HuH-7.5 (cell line): ENCODE measurements at places on chromosomes 6 and 20.

DNA sequence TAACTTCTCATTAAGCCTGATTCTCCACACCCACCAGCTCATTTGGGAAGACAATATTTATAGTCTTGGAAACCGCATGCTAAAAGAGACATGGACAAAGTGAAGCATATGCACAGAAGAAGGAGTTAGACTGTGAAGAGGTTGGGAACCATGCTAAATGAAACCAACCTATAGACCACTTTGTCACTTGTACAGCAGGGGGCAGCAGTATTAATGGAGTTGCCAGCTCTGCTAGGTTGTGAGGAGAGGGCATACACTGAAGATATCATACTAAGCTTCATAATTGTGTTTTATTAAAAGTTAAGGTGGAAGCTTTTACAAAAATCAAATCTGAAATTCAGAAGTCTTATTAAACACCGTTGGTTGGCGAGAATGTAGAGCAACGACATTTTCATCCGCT, 38.3 kb upstream of the HMGCLL1 start:
- no peak for DNase-seq

DNA sequence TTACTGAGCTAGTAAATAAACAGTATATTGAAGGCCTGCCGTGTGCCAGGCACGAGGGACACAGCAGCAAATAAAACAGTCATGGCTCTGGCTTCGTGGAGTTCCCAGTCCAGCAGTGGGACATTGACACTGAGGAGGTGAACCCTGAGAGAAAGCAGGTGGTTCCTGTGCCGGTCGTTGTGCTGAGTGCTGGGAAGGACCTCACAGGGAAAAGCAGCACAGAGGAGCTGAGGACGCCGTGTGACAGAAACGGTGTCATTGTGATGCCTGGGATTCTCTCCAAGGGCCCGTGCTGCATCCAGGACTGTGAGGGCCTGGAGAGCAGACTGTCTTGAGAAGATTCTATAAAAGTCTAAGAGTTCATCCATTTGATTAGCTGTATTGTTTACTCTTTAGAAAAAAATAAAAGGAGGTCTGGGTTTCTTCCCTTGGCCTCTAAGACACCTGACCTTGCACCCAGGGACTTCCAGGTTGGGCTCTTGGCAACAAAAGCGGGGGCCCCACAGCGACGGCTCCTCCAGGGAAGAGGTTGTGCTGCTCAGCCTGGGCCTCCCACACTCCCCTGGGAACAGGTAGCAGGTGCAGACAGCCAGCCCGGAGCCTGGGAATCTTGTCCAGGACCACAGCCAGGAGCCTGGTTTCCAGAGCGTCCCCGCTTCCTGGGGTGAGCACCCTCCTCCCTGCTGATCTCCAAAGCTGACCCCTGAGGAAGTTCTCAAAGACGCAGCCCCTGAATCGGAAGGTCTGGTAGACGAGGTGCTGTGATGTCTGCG, 251.2 kb upstream of the PMEPA1 start:
- DNase-seq, result no peak

GRCh38 chr6:26124781-26125685, 37.8 kb downstream of the HFE start:
- DNase-seq, result no peak

- DNase-seq, result no peak
Observed at GRCh38 chr6:15993716-15994228, 135.1 kb upstream of the MYLIP start.

- no peak for DNase-seq
Observed at GRCh38 chr6:73252703-73253102, 10.3 kb downstream of the KHDC1 start.

- DNase-seq, result no peak
Observed at GRCh38 chr6:10391799-10392198, 23.1 kb downstream of the TFAP2A start.

DNA sequence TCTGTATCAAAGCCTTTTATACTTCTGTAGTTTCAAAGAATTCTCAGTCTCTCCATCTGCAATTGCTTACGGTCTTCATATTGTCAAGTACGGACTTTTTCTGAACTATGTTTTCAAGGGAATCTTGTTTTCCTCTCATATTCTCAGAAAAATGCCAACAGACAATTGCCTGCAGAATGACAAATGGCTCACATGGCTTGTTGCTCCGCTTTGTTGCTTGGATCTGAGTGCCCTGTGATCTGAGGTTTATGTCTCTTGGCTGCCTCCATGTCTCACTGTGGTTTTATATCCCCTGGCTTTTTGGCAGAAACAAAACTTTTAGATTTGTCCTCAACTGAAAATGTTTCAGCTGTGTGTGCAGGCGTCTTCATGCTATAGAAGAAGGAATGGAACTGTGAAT, 285.4 kb upstream of the CHD6 start:
- DNase-seq, result no peak

DNA sequence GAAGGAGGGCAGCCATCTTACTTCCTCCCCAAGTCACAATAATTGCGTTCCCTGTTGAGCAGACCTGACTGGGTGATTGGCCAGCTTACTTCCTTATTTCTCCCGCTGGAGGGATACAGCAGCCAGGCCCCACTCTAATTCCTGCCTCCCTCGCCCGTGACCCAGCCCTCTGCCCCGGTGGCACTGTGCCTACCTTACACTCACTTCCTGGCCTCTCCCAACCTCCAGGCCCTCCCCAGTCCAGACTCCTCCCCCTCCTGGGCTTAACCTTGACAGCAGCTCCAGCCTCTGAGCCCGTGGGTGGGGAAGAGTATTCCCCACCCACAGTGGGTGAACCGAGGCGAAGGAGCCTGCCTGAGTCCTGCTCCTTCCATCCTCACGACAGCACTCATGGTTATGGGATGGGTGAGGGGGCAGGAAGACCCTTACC, 3.0 kb downstream of the BAK1 start:
- DNase-seq, result no peak

DNA sequence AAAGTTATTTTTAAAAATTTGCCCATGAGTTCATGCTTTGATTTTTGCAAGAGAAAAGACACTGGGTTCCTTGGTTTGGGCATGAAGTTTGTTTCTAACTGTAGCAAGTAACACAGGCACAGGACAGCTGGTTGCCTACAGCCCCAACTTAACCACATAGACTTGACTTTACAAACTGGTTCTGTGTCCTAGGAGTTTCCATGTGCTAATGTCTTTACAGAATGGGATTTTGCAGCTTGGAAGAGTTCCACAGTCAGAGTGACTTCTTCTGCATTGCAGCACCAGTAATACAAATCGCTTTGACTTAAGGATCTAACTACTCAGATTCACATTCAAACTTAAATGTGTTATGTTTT, 44.3 kb downstream of the OR2B2 start:
- no peak for DNase-seq

GRCh38 chr6:108383981-108384380, 89.1 kb downstream of the AFG1L start:
- no peak for DNase-seq

- DNase-seq, result peak; percentile 16
Observed at GRCh38 chr6:16184129-16184528, 54.3 kb upstream of the GMPR start.

DNA sequence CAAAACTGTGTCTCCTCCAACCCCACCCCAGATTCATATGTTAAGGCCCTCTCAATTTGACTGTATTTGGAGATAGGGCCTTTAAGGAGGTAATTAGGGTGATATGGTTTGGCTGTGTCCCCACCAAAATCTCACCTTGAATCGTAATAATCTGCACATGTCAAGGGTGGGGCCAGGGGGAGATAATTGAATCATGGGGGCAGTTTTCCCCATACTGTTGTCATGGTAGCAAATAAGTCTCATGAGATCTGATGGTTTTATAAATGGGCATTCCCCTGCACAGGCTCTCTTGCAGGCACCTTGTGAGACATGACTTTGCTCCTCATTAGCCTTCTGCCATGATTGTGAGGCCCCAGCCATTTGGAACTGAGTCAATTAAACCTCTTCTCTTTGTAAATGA, 46.6 kb upstream of the TOX2 start:
- DNase-seq, result no peak

DNA sequence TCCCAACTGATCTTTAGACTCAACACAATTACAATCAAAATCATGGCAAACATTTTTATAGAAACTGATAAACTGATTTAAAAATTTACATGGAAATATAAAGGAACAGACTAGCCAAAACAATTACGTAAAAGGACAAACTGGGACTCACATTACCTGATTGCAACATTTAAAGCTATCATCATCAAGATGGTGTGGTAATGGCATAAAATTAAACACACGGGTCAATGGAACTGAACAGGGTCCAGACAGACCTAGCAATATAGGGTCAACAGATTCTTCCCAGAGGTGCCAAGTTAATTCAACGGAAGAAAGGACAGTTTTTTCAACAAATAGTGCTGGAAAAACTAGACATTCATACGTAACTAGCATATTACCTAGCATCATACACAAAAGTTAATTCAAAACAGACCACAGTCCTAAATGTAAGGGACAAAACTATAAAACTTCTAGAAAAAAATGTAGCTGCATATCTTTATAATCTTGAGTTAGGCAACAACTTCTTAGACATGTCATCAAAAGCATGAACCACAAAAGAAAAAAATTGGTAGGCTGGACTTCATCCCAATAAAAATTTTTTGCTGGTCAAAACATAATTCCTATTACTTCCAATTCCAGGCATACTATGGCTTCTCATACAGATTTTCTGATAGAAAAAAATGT, 147.4 kb upstream of the BEND6 start:
- DNase-seq, result no peak

DNA sequence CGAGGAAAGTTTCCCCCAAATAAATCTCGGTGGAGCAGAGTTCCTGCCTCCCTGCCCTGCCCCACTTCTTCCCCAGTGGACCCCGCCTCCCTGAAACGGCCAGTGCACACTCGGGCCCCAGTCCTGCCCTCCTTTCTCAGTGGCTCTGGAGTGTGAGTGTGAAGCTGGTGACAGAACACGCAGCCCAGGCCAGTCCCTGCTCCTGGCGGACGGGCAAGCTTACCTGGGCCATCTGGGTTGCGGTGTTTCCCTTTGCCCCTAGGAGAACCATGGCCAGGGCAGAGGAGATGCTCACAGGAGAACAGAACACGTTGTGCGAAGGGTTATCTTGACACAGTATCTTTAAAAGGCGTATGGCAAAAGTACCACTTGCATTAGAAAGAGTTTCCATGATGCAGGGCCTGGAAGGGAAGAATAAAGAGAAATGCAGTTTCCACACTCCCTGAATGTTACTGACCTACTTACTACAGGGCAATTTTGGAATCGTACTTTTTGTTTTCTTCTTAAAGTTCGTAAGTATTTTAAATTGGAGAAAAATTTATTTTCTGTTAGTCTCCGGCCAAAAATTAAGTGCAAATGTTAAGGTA, 2.8 kb downstream of the SERPINB9 start:
- no peak for DNase-seq

DNA sequence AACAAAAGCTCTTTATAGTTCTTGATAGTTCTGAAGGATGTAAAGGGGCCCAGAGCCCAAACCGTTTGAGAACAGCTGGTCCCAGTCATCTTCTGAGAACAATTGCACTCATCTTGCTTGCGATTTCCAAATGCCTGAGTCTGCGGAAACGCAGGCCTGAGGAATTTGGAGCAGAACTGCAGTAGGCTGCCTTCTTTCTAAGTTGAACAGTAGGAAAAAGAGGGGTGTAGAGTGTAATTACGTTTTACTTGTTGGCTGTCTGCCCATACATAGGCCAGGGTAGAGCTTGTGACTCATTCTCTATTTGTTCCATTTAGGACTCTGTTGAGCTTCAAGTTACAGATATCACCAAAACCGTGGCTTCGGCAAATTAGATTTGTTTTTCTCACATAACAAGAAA, 42.0 kb upstream of the KIF16B start:
- DNase-seq, result no peak

DNA sequence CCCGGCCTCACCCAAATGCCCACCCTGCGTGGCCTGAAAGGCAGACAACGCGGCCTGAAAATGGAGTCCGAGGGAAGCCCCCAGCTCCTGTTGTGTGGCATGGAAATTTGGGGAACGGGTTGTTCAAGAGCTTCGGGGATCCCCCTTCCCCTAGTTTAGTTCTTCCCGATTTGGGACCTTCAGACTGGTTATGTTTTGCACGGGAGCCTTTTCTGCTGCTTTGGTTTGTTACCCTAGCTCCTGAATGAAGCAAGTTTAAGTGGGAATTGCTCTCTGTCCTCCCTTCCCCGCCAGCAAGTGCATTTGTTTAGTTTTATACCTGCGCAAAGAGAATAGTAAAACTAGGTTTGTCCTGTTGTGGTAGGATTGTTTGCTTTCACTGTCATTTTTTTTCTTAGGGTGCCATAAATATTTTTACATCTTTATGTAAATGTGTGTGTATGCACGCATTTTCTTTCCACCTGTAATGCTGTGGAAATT, 604 bp downstream of the SH3BGRL2 start:
- DNase-seq, result peak; percentile 23

GRCh38 chr6:166934174-166934573, 22.2 kb downstream of the RNASET2 start:
- DNase-seq, result no peak

- no peak for DNase-seq
Observed at GRCh38 chr6:154410619-154411072, 54.0 kb upstream of the IPCEF1 start.

DNA sequence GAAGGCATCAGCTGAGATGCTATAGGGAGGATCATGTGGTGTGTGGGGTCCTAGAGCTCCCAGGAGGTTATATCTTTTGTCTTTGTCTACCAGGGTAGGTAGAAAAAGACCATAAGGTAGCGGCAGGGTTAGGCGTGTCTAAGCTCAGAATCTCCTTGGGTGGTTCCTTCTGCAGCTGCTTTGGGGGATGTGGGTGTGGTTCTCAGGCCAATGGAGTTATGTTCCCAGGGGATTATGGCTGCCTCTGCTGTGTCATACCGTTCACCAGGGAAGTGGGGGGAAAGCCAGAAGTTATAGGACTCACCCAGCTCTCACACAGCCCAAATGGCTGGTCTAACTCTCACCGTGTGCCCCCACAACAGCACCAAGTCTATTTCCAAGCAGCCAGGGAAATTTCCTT, 107.4 kb upstream of the ADGRB3 start:
- no peak for DNase-seq

- DNase-seq, result no peak
Observed at GRCh38 chr6:105109955-105110895, 69.6 kb downstream of the POPDC3 start.

DNA sequence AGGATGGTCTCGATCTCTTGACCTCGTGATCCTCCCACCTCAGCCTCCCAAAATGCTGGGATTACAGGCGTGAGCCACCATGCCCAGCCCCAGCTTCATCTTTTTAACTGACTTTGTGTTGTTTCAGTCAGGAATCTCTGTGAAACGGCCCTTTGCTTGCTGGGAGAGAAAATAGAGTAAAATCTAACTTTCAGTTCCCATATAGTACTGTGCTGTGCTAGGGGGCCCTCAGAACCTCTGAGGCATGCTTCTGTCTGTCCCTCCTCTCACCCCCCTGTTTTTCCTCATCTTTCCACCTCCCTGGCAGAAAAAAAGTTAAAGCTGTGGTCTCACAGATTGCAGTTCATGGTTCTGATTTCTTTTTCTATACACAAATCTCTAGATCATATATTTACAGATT, 48.4 kb downstream of the LRP11 start:
- no peak for DNase-seq
